ENCODE measurements at places on chromosomes 6 and 20.
A peak's percentile ranks its signal among the peaks of the same experiment; 100 is the strongest.

- DNase-seq: no peak
Observed at GRCh38 chr6:31676904-31677303, 4.0 kb downstream of the LY6G5C start.

DNA sequence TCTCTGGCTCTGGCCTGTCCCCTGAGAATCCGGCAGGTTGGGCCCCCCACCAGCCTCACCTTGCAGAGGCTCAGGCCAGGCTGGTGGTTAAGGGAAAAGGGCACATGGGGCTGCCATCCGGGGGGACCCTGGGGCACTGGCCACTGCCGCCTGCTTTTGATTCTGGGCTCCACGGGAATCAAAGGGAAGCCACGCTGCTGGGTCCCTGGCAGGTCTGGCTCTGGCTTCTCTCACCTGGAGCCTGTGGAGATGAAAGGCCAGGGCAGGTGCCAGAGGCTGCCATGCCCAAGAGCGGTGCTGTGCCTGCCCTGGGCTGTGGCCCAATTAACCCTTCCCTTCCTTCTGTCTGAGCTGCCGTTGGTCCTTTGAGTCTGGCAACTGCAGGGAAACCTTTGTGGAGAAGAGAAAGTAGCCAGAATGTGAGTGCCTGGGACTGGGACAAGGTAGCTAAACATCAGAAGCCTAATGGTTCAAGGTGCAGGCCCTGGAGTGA lies 9.4 kb upstream of the CDH22 start:
- no peak for DNase-seq

GRCh38 chr20:44336086-44336485 lies 757 bp upstream of the R3HDML start:
- no peak for DNase-seq

DNA sequence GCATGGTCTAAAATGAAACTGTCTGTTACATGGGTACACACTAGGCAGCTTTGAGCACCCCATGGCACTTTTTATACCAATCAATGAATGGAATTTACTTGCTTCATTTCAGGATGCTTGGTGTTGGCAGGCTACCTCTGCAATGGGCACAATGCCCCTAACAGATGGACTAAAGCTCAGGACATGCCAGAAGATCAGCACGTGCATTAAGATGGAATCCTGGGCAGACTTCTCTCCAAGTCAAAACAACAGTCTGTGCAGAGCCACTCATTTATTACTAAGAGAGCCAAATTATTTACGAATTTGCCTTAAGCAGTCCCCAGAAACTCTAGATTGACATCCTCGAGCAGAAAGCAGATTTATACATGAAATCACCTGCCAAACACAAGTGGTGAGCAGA lies 55.8 kb upstream of the SCML4 start:
- no peak for DNase-seq

DNA sequence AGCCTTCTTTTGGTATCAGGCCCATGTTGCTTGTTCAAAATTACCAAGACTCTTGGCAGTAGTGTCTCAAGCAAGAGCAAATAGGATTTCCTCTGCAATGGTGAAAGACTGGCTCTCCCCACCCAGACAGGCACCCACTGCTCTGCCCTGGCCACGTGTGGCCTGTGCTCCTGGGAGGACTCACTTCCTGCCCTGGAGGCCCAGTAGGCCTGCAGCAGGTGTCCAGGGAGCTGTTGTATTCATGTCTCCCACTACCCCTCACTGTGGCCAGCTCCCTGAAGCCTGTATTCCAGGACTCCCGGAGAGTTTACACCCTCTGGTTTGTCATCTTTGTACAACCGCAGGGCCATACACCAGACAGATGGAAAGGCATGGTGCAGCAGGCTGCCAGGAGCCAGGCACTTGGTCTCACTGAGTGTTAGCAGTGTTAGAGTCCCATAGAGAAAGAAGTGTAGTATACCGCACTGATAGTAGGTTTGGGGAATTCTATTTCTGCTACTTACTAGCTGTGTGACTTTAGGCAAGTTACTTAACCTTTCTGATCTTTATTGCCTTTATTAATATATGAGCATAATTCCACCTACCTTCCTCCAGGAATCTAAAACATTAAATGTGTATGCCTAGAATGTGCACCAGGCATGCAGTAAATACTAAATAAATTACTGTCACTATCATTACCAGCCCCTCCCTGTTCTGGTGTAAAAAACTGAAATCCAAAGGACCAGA lies 159.7 kb downstream of the TMEM242 start:
- no peak for DNase-seq

GRCh38 chr6:156884306-156884705 lies 107.1 kb downstream of the ARID1B start:
- DNase-seq: no peak

DNA sequence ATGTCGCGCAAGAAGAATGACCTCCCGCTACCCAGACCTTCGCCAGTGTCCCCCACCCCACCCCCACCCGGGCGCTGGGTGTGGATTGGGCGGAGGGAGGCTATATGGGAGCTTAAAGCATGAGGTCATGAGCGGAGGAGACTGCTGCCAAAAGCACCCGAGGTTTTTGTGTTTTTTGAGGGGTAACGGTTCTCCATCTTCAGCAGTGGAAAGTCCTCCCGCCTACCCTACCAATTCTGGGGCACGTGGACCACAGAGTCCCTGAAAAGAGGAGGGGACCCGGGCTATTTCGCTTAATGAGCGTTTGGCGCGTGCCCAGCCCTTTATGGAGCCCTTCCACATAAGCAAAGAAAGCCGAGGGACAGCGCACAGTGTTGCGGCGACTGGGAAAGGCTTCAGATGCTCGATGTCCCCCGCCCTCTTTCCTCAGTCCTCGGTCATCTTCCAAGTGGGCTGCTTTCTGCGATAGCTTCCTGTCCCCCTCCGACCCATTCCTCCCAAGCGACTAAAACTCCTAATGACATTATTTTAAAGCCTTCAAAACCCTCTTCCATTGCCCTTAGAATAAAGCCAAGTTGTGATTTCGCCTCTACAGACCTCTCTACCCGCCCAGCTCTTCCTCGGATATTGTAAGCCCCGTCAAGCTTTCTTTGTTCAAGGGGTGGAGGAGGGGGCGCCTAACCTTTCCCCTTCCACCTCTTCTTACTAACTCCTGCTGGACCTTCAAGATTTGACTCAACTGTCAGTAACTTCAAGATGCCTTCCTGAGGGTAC lies 2.1 kb upstream of the TRERF1 start:
- no peak for DNase-seq

- DNase-seq: no peak
Observed at GRCh38 chr6:15536198-15536955, 126.5 kb downstream of the DTNBP1 start.

DNA sequence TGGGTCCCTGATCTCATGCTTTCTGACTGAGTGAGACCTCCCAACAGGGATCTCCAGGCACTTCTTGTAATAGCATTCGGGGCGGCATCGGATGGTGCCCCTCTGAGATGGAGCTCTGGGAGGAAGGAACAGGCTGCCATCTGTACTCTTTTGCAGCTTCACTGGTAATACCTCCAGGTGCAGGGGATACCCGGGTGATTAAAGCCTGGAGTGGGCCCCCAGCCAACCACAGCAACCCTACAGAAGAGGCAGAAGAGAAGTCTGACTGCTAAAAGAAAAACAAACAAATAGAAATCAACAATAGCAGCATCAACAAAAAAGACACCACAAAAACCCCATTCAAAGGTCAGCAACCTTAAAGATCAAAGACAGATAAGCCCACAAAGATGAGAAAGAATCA lies 19.1 kb upstream of the PGK2 start:
- DNase-seq: no peak

- DNase-seq: no peak
Observed at GRCh38 chr6:110881546-110882273, 7.1 kb downstream of the AMD1 start.

- DNase-seq: no peak
Observed at GRCh38 chr6:167214206-167214605, 56.4 kb upstream of the GPR31 start.

GRCh38 chr20:63782051-63782471 lies 42.5 kb downstream of the SLC2A4RG start:
- peak; percentile 27 for DNase-seq

DNA sequence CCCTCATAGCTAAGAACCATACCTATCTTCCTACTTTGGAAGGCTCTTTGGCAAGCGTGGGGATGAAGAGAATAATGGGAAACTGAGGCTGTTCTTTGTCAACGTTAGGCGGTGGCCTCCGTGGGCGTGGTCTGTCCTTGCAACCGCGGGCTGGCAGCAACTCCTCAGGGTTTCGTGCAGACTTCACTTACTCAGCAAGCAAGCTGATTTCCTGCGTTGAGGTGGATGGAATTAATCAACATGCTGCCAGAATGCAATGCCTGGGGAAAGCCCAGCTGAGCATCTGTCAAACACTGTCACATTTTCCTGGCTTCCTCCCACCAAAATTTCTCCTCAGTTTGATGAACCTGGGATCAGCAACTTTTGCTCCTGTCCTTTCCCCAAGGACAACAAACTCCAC lies 9.2 kb upstream of the IL17F start:
- DNase-seq: no peak

- DNase-seq: peak; percentile 2
Observed at GRCh38 chr6:22062807-22063408, 233.9 kb downstream of the PRL start.

DNA sequence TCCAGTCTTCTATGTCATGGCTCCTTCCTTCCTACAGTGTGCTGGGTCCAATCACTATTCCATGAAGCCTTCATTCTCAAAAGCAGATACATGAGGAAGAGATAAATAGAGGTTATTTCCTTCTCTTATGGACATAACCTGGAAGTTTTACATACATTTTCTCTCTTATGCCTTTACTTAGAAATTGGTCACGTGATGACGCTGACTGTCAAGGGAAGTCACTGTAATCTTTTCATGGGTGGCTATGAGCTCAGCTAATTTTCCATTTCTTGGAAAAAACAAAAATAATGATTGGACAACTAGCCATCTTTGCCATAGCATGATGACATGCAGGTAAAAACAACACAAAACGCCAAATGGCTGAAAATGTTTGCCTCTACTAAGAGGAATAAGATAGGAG lies 151.6 kb upstream of the PRSS16 start:
- no peak for DNase-seq

DNA sequence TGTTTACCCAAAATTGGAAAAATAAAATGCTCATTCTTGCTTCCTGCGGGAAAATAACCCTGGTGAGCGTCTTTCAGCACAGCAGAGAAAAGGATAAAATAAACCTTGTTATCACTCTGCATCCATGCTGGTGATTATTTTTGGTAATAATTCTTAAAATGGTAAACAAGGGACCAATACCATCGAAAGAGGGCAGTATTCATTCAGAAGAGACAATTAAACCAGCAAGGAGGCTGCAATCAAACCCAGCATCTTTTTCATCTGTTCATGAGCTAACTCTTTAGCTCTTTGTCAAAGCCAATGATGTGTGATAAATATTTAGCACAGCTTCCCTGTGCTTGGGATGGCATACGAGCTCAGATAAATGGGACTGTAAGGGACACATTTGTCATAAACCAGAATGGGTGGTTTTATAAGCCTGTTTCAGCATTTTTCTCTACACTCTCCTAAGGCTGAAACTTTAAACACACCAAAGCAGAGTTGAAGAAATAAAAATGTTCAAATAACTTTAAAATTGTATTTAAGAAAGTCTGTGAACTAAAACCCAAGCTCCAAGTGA lies 34.4 kb downstream of the CDH26 start:
- DNase-seq: no peak

- DNase-seq: no peak
Observed at GRCh38 chr6:127832381-127832780, 68.5 kb downstream of the THEMIS start.

DNA sequence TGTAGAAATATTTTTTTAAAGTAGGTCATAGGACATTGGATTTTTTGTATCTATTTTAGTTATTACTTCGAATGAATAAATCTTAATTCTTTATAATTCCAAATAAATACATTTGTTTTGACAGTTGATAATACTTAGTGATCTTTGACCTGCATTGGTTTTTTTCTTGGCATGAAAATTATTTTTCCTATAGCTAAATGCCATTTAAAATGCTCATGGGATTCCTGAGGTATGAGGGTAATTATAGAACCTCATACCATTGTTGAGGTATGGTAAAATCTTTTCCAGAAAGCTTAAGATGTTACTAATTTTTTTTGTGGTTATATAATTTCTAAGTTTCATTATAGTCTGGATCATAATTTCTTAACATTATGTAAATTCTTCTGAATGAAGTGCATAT lies 8.3 kb downstream of the PM20D2 start:
- DNase-seq: no peak

DNA sequence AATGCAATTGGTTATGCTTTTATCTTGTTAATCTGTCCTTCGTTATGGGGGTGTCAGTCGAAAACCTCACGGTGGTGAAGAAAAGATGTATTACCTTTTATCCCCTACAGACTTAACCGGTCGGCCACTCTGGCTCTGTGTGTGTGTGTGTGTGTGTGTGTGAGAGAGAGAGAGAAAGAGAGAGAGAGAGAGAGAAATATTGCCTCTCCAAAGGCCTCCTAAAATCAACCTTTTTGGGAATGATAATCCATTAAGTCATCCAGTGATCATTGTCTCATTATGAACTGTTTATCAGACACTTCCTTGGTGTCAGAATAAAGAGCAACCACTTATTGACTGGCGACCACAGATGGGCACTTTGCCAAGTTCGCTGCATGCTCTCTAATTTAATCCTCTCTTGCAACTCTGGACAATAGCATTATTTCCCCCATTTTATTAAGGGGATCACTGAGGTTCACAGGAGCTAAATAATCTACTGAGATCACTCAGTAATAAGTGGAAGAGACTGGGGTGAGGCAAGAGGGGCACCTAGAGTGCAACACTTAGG lies 30.7 kb downstream of the SLC35D3 start:
- no peak for DNase-seq

- no peak for DNase-seq
Observed at GRCh38 chr20:19375395-19375794, 163.0 kb downstream of the SLC24A3 start.

- no peak for DNase-seq
Observed at GRCh38 chr6:35541836-35542235, 29.1 kb upstream of the TULP1 start.

GRCh38 chr6:129236001-129236517 lies 353.1 kb downstream of the LAMA2 start:
- no peak for DNase-seq

- DNase-seq: no peak
Observed at GRCh38 chr20:1417273-1417672, 24.4 kb upstream of the FKBP1A start.

GRCh38 chr20:35120012-35120701 lies 27.0 kb downstream of the EDEM2 start:
- DNase-seq: no peak

DNA sequence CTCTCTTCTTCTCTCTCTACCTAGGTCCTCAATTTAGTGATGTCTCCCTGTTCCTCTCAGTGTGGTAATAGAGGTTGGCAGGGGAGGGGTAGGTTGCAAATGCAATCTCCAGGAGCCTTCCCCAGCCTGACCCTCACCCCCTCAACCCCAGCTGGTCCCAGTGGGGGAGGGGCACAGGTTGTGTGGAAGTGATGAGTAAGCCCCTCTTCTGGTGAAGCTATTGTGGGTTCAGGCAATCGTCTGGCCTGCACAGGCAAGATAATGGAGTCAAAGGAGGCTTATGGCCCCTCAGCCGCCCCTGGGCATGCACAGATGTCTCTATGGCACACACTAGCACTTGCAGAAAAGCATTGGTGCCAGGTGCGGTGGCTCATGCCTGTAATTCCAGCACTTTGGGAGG lies 10.8 kb upstream of the ADA start:
- DNase-seq: no peak

- DNase-seq: no peak
Observed at GRCh38 chr20:58233881-58234528, 5.6 kb upstream of the ANKRD60 start.

GRCh38 chr6:11230158-11231107 lies 2.0 kb downstream of the NEDD9 start:
- DNase-seq: no peak

Measured in stimulated activated CD8-positive, alpha-beta memory T cell treated with anti-CD3 and anti-CD28 coated beads, Interleukin-2, amount 100 ng/mL, for 1 hour (primary cell).